Hepatic stellate cell (primary cell): ENCODE measurements at places on chromosomes 12 and 14.

DNA sequence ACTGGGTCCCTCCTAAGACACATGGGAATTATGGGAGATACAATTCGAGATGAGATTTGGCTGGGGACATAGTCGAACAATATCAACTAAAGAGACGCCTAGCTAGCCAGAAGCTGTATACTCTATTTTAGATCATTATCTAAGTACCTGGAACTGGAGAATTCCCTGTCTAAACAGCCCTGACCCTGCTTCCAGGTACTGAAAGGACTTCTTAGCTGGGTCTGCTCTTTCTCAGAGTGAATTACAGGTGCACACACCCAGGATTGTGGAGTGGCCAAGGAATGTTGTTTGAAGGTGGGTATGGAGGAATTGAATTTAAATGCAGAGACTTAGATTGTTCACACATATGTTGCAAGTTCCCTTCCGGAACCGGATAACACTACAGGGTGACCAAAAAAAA lies 733.0 kb downstream of the RPS29 start:
- no peak for DNase-seq

DNA sequence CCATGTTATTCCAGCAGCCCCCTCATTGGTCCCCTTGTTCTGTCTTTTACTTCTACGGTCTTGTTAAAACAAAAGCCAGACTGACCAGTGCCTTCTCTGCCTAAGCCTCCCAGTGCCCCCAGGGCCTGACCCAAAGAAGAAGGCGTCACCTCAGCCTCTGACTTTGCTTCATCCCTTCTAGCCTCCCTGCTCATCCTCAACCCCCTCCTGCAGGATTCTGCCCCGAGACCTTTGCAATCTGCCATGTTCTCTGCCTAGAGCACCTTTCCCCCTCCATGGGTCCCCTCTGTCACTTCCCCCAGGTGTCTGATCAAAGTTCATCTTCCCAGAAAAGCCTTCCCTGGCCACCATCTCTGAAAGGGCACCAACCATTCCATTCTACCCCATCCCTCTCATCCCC lies 7.9 kb upstream of the RBM19 start:
- no peak for DNase-seq

- DNase-seq, result no peak
Observed at GRCh38 chr14:20772650-20773049, 4.4 kb downstream of the EDDM3B start.

DNA sequence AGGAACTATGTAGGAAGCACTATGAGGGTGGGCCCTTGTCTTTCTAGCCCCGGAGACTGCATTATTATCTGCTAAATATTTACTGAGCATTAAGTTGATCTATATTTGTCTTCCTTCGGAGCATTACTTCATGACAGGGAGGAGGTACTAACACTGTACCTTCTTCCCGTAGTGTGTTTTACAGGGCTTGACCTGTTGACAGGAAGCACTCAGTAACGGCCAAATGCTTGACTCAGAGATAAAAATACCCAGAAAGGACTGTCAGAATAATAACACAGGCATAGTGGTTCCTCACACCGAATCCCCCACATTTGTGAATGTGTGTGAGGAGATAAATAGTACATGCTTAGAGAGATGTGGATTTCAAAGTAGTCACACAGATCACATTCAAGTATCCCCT lies 466.6 kb downstream of the EGLN3 start:
- no peak for DNase-seq

DNA sequence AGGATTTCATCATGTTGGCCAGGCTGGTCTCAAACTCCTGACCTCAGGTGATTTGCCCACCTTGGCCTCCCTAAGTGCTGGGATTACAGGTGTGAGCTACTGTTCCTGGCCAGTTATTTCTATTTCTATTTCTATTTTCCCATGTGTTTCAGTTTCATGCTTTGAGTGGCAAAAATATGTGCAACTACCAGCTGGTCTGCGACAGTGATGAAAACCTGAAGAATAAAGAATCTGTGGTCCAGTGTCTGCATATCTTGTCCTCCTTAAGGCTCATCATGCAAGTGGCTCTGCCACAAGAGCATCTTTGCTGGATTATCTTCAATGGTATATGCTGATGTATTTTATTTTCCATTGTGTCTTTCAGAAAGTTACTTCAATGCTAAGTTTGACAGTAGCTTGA lies 17.4 kb downstream of the CFAP54 start:
- no peak for DNase-seq

DNA sequence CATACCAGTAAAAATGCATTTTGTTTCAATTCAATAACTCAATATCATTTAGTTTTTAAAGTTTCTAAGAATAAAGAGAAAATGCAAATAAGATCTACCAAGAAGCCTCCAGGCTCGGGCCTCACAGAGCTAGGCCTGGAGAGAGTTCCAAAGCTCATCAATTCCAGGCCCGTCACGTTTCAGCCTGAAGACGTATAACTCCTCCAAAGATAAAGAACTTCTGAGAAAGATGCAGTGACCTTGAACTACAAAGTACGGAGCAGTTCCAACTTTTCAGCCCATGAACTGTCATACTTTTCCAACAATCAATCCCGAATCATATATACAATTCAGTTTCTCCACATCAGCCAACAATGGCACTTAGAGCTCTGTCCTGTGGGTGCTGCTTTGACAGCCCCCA lies 17.8 kb downstream of the CORO1C start:
- DNase-seq, result no peak

GRCh38 chr14:90194706-90195105 lies 61.6 kb upstream of the PSMC1 start:
- no peak for DNase-seq

DNA sequence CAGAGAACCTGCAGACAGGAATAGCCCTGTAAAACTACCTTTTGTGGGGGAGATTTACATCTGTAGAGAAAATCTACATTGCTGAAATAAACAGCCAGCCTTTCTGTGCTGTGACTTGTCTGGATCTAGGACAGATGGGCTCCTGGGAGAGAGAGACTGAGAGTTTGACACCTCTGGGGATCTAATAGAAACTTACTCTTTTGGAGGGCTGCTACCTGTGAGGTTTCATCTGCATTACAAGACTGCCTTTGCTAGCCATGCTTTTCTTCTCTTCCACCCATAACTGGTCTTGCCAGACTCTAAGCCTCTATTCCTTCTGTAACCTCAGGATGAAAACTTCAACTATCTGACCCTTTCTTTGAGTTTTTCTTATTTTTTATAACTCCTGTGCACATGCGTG lies 452.6 kb downstream of the ZFP36L1 start:
- no peak for DNase-seq

GRCh38 chr12:83477696-83478095 lies 791.0 kb downstream of the TMTC2 start:
- no peak for DNase-seq
